ENCODE measurements at places on chromosomes 16 and 17. TPM values are rescaled to one million over a fixed set of nuclear protein-coding genes. Genes with fewer than 3 reads are reported as not detected.

GRCh38 chr17:80884811-80885210 is 106.8 kb upstream of the CHMP6 start:
- no peak for DNase-seq

- no peak for DNase-seq
Observed at GRCh38 chr17:54191261-54191660, 368.5 kb downstream of the KIF2B start.

Gene KRT33A
- not detected for total RNA-seq

GRCh38 chr17:7589891-7590691 is at the start of gene SOX15:
SOX15 (minus strand) TSS chr17:7590094; CDS start chr17:7589676, 418 bp downstream.
- no peak for DNase-seq

GRCh38 chr17:41511116-41511515 is 5.7 kb upstream of the KRT13 start:
- DNase-seq, result no peak

Gene PLXDC1
- not detected for total RNA-seq

GRCh38 chr17:79933863-79934652 is 94.8 kb upstream of the CBX4 start:
- DNase-seq, result no peak

DNA sequence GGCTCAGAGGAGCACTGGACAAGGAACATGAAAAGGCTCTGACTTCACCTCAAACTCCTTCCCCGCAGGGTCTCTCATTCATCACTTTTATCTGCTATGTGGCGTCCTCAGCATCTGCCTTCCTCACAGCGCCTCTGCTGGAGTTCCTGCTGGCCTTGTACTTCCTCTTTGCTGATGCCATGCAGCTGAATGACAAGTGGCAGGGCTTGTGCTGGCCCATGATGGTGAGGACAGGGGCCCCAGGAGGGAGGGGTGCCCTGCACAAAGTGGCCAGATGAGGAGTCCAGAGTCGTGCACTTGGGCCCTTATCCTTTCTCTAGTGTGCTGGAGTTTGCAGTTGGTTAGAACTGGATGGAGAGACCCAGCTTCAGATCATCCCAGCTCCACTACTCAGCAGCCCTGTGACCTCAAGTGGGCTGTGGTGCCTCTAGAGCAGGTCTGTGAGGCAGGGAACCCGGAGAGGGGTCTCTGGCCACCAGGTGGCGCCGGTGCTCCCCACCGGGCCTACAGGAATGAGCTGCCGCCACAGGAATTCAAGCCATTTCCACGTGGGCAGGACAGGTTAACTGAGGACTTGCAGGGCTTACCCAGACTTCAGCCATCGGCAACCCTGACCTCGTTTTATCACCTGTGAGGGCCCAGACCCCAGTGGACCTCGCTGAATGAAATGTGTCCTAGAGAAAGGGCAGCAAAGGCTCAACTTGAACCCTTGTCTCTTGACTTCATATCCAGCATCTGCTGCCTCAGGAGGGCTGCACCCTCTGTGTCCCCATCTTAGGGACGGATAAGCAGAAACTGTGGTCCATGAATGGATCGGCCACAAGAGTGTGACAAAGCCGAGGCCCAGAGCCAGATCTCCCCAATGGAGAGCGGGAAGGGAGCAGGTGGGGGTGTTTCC is 4.0 kb downstream of the CMTM3 start:
- DNase-seq, result peak; percentile 33

Gene GSG1L
- not detected for total RNA-seq

Gene TNS4
- total RNA-seq, result not detected

- DNase-seq, result no peak
Observed at GRCh38 chr17:49776551-49777300, 11.8 kb upstream of the KAT7 start.

Gene JPH3
- total RNA-seq, result 0.23 TPM

Gene CSH1
- not detected for total RNA-seq

- DNase-seq, result no peak
Observed at GRCh38 chr17:42431758-42432161, 8.7 kb upstream of the CAVIN1 start.

Gene MED1
- 27.9 TPM for total RNA-seq

All from glomerular endothelial cell (primary cell).